Kidney tubule cell (primary cell): ENCODE measurements at places on chromosomes 16 and 17.

- no peak for DNase-seq
Observed at GRCh38 chr16:86524029-86524428, 13.7 kb downstream of the FOXF1 start.

GRCh38 chr16:73775841-73776388 lies 520.7 kb upstream of the PSMD7 start:
- DNase-seq = no peak

- no peak for DNase-seq
Observed at GRCh38 chr17:65370669-65371131, 190.7 kb downstream of the AXIN2 start.

GRCh38 chr16:49345829-49346228 lies 27.8 kb upstream of the C16orf78 start:
- no peak for DNase-seq
